Hepatocyte (in vitro differentiated cells): ENCODE measurements at places on chromosomes 5 and 9.

- peak; percentile 5 for DNase-seq
Observed at GRCh38 chr9:26264709-26265601, 586.7 kb upstream of the TUSC1 start.

GRCh38 chr5:116613445-116613844 lies 38.8 kb upstream of the SEMA6A start:
- no peak for DNase-seq

GRCh38 chr5:95697781-95698681 lies 15.2 kb upstream of the SPATA9 start:
- peak; percentile 26 for DNase-seq

DNA sequence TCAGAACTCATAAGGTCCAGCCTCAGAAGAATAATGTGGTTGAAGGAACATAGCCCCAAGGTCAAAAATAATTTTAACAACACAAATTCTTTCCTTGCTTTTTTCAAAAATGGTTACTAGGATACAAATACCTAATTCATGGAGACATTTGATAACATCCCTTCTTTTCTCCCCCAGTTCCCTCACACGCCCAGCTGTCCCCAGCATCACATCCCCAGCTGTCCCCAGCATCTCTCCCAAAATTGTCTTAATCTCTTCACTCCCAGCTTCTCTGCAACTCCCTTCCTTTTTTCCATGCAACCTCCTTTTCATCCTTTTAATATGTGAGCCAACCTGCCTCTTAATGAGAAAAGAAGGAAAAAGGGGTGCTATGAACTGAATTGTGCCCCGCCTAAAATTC lies 77.8 kb downstream of the FSTL4 start:
- DNase-seq: no peak

DNA sequence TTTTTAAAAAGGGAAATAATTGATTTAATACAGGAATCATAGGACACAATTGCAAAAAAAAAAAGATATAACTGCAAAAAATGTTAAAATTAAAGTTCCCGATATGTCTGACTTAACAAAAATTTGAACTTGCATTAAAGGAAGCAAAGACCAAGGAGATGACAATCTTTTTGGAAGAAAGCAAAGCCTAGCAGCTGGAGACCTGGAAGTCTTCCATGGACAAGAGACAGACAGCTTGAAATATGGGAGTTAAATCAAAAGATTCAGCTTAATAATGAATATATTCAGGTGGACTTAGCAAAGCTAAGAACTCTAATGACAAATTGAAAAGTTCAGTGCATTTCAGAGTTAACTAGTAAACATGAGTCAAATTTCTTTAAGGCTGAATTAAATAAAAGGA lies 568.7 kb upstream of the RGMB start:
- DNase-seq: no peak

DNA sequence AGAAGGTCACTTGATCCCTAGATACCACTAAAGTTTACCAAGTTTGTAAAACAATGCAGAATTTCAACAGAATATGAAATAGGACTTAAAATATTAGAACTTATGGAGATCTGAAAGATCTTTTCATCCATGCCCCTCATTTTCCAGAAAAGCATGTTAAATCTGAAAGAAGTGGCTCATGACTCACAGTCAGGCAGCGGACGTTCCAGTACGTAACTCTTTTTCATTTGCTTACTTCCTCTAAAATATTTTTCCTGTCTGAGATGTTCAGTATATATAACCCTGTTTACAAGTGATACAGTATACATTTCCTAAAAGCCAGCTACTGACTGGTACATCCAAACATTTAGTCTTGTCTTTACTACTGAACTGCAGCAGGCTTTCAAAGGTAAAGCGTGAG lies 22.3 kb downstream of the FBXW2 start:
- DNase-seq: no peak

GRCh38 chr5:96064877-96065276 lies 103.2 kb upstream of the ELL2 start:
- DNase-seq: no peak

DNA sequence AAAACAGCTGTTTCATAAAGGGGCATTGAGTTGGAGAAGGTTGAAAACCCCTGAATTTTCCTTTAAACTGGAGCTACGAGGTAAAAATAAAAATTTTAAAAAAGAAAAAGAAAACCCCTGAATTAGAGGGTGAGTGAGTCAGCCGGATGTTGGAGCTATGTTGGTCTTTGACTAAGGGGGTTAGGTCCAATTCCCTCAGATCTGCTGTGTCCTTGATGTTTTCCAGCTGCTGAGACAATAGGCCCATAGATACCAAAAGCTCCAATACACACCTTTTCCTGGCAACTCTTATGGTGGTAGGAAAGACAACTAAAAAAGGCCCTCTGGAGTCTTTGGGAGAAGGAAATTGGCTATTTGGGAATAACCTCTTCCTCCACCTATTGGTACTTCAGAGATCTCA lies 79.4 kb upstream of the SAP30L start:
- DNase-seq: no peak

- DNase-seq: no peak
Observed at GRCh38 chr5:45695804-45696156, 400 bp downstream of the HCN1 start.

GRCh38 chr5:172429201-172429940 lies 25.0 kb downstream of the SH3PXD2B start:
- DNase-seq: peak; percentile 61

DNA sequence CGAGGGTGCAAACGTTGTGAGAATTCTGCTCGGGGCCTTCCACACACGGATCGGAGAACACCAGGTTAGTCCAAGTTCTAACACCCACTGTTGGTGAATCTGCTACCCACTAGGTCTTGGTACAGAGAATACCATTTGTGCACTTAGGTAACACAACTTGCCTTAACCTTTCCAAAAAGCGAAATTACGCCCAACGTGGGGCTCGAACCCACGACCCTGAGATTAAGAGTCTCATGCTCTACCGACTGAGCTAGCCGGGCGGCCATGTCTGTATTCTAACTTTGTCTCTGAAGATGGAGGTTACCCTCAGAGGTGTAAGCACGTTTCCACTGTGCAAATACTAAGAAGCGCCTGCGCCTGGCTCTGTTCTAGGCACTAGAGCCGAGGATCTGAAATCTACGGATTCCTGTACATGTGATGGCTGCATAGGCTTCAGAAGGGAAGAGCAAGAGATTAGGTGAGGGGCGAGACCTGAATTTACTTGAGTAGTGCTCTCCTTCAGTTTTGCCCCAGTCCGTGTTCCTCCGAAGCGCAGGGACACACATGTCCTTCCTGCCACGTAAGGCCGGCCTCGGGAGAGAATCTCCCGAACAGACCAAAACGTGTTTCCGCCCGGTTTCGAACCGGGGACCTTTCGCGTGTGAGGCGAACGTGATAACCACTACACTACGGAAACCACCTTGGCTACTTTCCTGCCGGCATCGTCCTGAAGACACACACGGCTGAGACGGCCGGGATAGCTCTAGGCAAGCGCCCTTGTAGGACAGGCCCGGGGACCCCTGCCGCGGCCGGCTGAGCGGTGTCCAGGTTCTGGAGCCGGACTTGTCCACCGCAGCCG lies 1.1 kb upstream of the TRIM41 start:
- DNase-seq: peak; percentile 92

GRCh38 chr5:158727771-158728311 lies 371.9 kb downstream of the EBF1 start:
- no peak for DNase-seq

DNA sequence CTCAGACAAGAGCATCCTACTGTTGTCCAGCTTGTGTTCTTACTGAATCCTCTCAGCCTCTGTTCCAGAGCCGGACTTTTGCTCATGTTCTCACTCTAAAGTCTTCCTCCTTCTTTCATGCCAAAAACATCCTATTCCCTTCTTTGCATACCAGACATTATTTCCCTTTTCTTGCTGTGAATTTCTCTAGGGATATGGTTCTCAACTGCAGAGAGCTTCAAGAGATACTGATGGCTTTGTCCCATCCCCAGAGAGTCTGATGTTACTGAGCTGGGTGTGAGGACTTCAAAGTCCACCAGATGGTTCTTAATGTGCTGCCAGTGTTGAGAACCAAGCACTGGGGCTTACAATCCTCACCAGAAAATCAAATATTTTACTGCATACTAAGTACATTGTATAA lies 98.6 kb upstream of the FER start:
- DNase-seq: no peak

DNA sequence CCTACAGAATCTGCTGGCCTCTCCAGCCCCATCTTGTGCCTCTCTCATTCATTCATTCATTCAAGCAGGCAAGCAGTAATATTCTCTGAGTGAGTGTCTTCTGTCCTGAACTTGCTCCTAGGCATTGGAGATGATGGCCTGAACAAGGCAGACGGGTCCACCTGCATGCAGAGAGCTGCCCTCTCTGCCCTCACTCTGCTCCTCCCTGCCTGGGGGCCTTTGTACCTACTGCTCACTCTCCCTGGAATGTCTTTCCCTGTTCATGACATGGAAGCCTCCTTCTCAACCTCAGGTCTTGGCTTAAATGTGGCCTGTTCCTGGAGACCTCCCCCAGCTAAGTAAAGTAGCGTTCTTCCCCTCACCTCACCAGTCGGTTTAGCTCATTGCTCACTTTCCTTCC lies 6.6 kb downstream of the CDX1 start:
- no peak for DNase-seq

DNA sequence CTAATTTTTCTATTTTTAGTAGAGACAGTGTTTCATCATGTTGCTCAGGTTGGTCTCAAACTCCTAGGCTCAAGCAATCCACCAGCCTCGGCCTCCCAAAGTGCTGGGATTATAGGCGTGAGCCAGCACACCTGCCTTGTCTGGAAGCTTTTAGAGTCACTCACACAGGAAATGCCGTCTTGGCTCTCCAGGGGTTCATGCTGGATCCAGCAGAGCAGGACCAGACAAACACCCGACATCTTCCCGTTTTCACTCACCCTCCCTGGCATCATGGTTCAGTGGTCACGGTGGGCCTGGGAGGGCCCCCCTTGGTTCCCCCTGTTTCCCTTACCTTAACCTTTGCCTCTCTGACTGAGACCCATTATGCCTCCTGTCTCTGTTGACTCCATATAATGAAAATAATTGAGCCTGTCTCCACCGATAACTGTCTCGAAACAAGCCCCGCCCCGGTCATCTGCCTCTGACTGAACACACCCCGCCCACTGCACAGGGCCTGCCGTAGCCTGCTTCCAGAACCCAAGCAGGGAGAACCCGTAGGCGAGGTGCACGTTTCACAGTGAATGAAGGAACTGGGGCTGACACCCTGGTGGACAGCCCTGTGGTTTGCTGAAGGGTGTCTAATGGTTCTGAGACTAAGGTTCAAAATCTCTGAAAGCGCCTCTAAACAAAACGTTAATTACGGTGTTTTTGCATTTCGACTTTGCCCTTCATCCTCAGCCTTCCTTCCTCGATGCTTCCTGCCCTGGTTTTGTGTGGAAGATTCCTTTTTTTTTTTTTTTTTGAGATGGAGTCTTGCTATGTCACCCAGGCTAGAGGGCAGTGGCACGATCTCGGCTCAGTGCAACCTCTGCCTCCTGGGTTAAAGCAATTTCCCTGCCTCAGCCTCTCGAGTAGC lies 39.7 kb upstream of the SPRY4 start:
- DNase-seq: no peak

GRCh38 chr9:126290871-126291270 lies 35.8 kb upstream of the MVB12B start:
- no peak for DNase-seq

GRCh38 chr5:163915481-163915961 lies 410.1 kb downstream of the MAT2B start:
- DNase-seq: peak; percentile 11

DNA sequence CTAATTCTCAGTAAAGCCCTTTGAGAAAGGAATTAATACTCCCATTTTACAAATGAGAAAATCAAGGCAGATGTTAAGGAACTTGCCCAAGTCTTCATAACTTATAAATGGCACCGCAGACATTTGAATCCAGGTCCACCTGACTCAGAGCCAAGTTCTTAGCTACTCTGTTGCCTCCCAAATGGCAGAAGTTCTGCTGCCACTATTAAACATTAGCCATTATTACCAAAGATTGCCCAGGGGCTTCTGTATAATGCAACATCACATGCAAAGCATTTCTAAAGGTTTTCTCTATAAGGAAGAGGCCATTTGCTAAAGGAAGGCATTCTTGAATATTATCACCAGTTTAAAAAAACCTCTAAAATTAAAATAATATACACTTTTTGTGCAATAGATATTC lies 28.3 kb downstream of the TPD52L3 start:
- DNase-seq: no peak

DNA sequence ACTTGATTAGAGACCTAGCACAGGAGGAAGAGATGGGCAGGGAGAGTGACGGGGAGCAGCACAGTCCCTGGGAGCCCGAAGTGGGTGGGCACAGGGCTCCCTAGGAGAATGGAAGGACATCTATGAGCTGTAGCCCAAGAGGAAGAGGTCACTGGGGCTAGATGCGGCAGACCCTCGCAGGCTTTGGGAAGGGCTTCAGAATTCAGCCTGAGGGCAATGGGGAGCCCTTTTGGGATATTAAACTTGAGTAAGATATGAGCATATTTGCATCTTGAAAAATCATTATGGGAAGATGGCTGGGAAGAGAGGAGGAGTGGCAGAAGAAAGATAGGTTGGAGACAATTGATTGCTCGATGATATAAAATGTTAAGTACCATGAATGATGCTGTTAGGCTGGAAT lies 48.9 kb upstream of the IL17B start:
- DNase-seq: no peak

- no peak for DNase-seq
Observed at GRCh38 chr5:133957080-133957479, 11.3 kb downstream of the C5orf15 start.

- DNase-seq: no peak
Observed at GRCh38 chr5:144414202-144415029, 243.7 kb downstream of the KCTD16 start.

DNA sequence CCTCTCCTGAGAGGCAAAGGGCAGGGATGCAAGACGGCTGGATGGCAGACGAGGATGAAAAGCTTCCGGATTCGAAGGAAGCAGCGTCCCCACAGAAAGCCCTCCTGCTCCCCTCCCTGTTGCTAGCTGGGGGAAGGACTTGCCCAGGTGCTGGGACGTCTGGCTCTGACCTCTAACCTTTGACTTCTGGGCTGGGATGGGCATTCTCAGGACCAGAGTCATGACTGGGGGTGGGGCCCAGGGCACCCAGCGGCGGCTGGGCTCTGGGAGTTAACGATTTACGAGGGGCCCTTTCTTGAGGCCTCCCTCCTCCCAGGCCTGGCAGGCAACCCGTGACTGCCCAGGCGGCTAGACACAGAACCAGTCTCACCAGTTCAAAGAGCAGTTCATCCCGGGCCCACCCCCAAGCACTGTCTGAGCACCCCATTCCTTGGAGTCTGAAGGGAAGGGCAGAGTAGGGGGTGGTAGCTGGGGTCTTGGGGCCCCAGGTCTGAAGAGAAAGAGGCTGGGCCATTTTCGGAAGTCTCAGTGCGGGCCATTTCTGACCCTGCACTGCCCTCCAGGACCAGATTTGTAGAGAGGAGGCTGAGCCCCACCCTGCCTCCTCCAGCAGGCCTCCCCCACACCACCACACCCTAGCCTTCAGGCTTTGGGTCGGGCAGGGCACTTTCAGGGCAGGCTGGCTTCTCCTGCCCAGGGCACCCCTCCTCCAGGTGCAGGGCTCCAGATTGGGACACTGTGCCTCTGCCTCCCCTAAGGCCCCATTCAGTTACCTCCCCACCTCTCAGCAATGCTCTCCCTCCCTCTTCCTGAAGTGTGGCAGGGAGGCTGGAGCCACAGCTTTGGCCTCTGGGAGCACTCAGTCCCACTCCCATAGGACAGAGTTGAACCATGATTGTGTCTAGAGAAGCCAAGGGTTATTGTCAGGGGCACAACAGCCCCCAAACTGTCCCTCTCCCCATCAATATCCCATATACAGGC lies 5.0 kb upstream of the CXXC5 start:
- peak; percentile 91 for DNase-seq
